CD4-positive, alpha-beta T cell treated with Interleukin-10 for 1 hour (primary cell): ENCODE measurements at places on chromosomes 2 and 18.

DNA sequence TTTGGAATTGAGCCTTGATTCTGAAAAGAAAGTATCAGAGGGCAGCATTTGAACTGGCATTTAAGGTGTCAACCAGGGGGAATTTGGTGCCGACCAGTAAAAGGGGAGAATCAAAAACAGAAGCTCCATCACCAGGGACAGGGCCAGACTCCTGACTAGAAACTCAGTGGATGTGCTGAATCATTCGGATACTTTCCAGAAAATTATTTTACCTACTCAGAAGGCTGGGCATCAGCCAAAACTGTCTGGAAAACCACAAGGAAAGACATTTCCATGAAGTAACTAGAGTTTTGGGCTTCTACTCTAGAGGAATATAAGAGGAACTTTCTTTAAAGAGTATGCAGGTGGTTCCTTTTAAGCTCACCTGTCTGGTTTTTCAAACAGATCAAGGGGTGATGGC is 756.6 kb downstream of the RNF144A start:
- DNase-seq: no peak

DNA sequence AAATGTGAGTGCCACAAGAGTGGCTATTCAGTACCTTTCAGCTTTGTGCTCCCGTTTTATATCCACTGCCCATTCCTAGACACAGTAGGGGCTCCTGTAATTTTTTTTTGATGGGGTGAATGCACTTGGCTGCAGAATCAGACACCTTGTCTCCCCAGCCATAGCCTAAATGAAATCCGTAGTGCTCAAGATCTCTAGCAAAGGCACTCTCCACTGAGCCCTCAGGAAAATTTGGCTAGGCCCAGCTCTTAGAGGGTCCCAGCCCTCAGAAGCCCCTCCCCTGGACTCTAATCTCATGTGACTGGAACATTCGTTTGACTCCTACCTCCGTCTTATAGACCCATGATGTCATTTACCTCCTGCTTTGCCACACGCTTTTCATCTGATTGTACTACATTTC is 323.9 kb downstream of the SMAD2 start:
- DNase-seq: no peak

GRCh38 chr2:159895258-159896065 is 97.5 kb upstream of the CD302 start:
- no peak for DNase-seq

GRCh38 chr2:73931531-73932500 is 5.1 kb downstream of the DGUOK start:
- DNase-seq: no peak

DNA sequence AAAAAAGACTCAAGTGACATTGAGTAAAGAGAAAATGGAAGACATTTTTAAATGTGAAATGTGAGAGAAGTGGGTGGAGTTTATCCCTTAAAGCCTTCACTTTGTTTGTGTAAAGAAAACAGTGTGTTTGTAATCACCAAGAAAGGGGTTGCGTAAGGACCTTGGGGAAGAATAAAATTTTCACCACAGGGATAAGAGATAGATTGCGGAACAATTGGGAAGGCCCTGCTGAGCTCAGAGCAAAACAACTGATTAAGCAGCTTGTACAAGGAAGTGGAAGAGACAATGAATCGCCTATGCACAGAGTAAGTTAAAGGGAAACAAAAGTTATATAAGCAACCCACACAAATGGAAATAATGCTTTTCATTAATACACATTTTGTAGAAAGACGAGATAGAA is 327.7 kb downstream of the RAD51AP2 start:
- DNase-seq: no peak

GRCh38 chr2:45330108-45330507 is 281.0 kb downstream of the SRBD1 start:
- no peak for DNase-seq

DNA sequence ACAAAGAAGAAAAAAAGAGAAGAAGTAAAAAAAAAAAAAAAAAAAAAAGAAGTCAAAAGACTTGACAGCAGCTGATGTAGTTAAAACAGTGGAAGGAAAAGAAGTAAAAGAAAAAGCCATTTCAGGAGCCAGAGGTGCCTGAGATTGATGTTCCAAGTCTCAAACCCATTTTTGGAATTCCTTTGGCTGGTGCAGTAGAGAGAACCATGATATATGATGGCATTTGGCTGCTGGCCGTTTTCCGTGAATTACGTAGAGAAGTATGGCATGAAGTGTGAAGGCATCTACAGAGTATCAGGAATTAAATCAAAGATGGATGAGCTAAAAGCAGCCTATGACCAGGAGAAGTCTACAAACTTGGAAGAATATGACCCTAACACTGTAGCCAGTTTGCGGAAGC is 7.6 kb upstream of the CHST10 start:
- no peak for DNase-seq

DNA sequence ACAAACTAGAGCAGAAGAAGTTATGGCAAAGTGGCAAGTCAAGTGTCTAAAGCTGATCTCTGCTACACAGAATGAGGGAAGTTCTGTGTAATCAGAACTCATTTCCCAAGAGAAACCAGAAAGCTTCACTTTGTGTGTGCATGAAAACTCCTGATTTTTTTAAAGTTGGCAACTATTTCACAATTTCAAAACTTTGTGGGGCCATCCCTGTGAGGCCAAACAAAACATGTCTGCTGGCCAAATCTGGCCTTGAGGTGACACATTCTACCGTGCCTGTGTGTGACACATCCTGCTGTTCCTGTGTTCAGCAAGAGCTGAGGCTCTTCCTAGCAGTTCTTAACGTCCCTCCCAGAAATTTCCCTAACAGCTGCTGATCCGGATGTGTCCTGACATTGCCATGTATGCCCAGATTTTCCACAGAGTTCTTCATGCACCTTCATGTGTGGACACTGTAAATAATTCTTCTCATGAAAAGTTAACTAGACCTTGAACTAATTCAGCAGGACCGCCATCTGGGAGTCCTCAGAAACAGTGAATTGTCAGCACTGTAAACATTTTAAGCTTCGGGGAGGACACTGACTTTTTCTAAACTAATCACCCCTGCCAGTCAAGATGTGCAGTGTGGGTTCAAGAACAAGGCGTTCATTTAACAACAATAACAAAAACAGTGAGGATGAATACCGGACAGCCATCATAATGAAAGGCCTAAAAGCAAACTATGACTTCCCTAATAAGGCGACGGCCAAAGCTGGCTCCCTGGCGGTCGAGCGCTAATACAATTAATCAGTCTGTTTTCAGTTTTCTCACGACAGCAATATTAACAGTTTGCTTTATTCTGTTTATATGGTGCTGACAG is 99.0 kb downstream of the PLEKHM3 start:
- no peak for DNase-seq

DNA sequence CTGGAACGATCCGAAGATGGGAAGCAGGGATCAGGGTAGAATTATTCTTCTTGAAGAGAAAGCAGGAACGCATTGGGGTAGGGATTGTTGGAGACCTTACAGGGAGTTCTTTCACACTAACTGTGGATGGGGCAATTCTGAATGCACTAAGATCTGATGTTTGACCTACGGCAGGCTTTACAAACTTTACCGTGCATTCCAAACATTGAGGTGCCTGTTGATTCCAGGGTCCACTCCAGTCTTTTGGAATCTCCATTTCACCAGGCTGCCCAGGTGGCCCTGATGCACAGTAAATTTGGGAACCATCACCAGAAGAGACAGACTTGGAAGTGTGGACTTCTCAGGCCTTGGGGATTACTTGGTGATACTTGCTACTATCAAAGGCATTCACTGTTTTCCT is 76.9 kb downstream of the RFTN2 start:
- no peak for DNase-seq

DNA sequence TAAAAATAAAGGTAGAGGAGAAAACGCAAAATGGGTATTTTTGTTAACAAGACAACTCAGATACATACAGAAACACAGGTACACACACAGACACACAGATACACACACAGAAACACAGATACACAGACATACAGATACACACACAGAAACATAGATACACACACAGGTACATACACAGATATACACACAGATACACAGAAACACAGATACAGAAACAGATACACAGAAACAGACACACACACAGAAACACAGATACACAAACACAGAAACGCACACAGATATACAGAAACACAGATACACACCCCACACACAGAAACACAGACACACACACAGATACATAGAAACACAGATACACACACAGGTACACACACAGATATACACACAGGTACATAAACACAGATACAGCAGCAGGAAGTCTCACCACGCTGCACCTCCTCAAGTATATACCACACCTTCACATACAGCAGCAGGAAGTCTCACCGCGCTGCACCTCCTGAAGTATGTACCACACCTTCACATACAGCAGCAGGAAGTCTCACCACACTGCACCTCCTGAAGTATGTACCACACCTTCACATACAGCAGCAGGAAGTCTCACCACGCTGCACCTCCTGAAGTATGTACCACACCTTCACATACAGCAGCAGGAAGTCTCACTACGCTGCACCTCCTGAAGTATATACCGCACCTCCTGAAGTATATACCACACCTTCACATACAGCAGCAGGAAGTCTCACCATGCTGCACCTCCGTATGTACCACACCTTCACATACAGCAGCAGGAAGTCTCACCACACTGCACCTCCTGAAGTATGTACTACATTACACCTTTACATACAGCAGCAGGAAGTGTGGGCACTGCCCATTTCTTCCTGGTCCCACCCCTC is 250.5 kb downstream of the HDAC4 start:
- DNase-seq: peak; percentile 48

GRCh38 chr18:33761363-33761762 is 183.3 kb downstream of the ASXL3 start:
- no peak for DNase-seq

DNA sequence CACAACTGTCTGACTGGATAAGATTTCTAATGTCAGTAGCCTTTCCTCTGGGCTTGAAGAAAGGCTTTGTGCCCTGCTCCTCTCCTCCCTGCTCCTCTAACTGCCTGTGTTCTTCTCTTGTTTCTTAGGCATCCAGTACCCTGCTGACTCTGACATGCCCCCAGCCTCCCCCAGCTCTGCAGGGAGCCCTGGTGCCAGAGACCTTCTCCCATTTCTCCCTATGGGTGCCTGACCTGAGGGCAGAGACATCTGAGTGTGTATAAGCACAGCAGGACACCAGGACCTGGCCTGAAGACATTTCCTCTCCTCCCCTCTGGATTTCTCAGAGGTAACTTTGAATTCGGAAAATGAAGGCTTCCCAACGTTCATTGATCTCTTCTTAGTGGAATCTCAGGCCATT is 23.6 kb downstream of the RNF144A start:
- DNase-seq: no peak

DNA sequence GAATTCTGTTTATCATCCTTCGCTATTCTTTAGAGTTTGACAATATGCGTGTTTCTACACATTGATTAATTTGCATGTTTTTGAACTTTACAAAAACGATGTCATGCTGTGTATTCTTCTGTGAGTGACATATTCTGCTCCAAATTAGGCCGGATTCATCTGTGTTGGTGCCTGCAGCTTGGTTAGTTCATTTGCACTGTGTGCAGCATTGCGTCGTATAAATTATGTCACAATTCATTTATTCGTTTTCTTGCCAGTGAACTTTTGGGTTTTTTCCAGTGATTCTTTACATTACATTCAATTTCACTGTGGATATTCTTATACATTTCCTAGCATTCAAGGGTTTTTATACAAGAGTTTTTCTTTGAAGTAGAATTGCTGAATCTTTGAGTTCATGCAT is 118.3 kb downstream of the KCNF1 start:
- no peak for DNase-seq

DNA sequence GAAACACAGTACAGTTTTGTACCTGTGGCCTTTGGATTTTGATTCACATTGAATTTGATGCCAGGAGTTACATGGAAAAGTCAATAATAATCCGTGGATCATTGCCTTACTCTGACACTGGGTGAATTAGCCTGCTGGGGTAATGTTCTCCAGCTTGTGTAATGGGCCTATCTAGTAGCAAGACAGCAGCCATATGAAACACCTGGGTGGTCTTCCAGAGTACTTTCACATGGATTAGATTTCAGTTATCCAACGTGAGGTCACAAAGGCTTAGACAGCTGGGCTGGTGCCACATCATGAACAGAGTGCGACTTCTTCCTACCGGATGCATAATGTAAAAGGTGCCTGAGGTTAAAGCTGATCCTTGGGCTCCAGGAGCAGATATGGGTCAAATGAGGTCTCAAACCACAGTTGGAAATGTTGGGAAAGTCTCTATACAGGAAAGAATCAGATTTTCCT is 486.8 kb downstream of the PARD3B start:
- DNase-seq: no peak

GRCh38 chr2:134348239-134348638 is 94.4 kb downstream of the MGAT5 start:
- DNase-seq: no peak

- DNase-seq: no peak
Measured at GRCh38 chr2:158775273-158776027, 19.7 kb upstream of the DAPL1 start.

GRCh38 chr2:217672472-217672871 is 330.3 kb downstream of the TNS1 start:
- DNase-seq: no peak

DNA sequence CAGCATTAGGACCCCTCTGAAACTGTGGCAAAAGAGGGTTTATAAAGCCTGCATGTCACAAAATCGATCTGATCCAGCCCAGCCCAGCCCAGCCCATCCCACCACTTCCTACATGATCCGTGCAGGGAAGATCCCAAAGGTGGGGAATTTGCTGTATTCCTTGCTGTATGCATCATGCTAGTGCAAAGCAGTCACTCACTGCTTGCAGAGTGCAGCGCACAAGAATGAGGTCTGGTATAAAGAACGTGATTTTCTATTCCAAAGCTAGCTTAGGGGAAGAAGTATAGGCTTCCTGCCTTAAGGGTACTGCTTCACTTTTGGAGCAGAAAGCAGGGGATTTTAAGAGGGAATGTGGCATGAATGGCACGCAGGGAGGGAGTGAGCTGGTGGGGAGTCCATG is 18.9 kb upstream of the SERPINB11 start:
- no peak for DNase-seq

DNA sequence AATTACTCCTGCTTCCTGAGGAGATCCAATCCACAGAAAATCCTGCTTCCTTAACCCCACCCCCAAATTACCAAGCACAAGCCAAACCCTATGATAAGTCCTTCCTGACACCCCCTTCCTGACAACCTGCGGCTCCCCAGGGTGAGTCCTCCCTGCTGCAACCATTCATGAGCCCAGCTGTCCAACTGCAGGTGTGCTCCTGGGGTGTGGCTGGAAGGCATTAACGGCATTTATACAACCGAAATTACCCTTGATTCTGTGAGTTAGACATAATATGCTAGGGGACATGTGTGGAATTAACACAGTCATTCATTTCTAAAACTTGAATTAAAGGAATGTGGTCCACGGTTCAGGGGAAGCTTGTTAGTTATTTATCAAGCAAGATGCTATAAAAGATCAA is 119.0 kb upstream of the ALKAL2 start:
- no peak for DNase-seq

GRCh38 chr2:66547887-66548286 is 113.0 kb downstream of the MEIS1 start:
- DNase-seq: no peak

DNA sequence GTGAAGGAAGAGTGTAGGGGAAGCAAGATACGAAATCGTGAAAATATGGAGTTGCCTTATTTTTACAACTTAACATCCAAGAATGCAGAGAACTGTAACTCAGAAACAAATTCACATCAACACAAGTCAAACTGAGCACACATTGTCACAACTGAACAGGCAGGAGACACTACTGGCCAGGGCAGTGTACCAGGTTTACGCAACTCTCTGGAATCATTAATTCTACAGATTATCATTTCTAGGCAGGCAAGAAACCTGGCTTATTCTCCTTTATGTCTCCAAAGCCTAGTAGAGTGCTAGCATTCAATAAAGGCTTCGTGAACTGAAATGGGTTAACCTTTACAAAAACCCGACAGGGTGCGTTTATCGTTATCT is 584 bp downstream of the COA5 start:
- no peak for DNase-seq

GRCh38 chr2:102717308-102718018 is 44.4 kb upstream of the TMEM182 start:
- DNase-seq: no peak
